ENCODE measurements at places on chromosomes 16 and 17.

- no peak for DNase-seq
Measured at GRCh38 chr16:84843149-84844048, 23.6 kb downstream of the CRISPLD2 start.

DNA sequence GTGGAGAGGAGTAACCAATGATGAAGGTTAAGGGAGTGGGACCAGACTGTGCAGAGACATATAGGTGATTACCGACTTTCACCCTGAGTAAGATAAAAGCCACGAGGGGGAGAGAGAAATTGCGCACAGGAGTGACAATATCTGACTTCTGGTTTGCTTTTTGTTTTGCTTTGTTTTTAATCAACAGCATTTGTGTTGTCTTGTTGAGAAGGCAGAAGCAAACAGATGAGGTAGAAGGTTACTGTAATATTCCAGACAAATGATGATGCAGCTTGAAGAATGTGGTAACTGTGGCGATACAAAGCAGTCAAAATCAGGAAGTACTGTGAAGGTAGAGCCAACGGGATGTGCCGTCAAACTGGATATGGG lies 7.5 kb downstream of the PELP1 start:
- DNase-seq, result no peak

DNA sequence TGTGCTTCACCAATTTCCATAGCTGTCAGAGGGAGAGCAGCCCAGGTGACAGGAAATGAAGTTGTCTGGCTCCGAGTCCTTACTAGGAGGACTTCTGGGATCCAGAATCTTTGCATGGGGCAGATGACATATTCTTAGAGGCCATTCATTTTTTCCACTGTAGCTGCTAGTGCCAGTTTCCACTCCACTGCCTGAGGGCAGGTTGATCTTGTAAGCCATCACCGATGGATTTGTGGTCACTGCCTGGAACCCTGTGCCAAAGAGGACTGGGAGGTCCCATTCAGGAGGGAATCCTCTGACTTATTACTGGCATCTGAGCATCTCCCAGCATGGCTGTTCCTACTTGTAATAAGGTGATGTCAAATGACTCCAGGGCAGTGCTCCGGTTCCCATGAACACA lies 144.1 kb upstream of the KCNJ18 start:
- DNase-seq, result no peak

DNA sequence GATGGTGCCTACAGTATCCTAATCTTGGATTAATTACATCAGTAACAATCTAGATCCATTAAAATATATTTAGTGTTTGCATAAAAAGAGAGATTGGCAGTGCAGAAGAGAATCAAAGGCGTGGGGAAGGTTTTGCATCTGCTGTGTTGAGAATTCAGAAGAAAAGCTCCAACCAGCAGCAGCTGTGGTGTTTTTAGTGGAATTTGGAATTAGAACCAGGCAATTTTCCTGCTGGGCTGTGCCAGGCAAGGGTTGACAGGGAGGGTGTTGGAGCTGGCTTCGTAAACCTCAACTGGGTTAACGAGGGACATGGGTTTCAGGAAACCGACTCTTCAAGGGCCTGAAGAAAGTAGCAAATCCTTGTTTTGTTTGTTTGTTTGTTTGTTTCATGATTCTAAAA lies 107.8 kb upstream of the WSCD1 start:
- DNase-seq, result no peak

DNA sequence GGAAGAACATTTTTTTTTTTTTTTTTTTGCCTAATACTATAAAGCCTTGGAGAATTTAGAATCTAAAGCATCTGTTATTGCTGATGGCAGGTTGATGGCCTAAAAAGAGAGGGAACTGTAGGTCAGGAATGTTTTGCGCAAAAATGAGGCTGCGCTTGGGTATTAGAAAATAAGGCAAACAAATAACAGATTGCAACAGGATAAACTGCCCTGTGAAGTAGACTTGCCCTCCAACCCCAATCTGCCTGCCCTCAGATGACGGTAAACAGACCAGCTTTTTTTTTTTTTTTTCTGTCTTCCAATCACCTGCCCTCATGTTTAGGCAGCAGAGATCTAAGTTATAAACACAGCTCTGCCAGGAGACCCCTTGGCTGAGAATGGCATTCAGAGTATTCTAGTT lies 3.8 kb upstream of the DHX8 start:
- no peak for DNase-seq

Measured in NCI-H1436 treated with DMSO at 0.1 percent for 48 hours (cell line).